ENCODE measurements at places on chromosomes 7 and 10. TPM values are rescaled to one million over a fixed set of nuclear protein-coding genes. Genes with fewer than 3 reads are reported as not detected.

The C10orf67 gene
- total RNA-seq: not detected

The BTBD16 gene
- total RNA-seq: not detected

The PRF1 gene
- 4.1 TPM for total RNA-seq

The CHRM2 gene
- 0.39 TPM for total RNA-seq

GRCh38 chr7:93843260-93843659 is 47.3 kb downstream of the TFPI2 start:
- DNase-seq: no peak

- no peak for DNase-seq
Measured at GRCh38 chr7:32117837-32118236, 47.6 kb upstream of the PDE1C start.

DNA sequence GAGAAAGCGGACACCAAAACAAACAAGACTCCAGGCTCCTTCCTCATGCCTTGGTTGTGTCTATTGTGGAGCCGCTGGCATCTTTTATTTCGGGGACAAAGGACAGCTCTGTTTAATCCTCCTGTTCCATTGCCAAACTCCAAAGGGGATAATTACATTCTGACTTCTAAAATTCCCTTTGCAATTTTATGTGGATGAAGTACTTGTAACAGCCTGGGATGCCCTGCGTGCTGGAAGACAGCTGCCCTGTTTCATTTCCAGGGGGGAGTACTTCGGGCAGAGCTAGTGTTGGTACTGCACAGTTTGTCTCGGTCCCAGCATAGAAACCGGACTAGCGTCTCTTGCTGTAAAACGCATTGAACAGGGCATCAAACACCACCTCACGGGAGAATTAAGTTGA is 90.9 kb downstream of the BAMBI start:
- DNase-seq: no peak

DNA sequence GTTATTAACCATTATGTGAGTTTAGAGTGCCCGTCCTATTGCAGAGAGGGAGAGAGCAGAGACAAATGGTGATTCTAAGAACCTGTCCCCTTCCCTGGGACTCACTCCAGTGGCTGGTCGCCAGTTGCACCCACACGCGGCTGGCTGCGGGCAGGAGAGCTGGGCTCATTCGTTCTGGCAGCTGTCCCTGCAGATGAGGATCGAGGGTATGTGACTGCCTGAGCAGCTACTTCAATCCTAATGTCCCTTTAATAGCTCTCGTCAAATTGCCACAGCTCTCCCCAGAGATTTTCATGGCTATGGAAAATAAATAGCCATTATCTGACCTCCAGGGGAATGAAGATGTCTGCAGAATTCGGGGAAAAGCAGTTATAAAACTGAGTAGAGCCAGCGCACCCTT is 41.6 kb downstream of the RBM28 start:
- DNase-seq: no peak

DNA sequence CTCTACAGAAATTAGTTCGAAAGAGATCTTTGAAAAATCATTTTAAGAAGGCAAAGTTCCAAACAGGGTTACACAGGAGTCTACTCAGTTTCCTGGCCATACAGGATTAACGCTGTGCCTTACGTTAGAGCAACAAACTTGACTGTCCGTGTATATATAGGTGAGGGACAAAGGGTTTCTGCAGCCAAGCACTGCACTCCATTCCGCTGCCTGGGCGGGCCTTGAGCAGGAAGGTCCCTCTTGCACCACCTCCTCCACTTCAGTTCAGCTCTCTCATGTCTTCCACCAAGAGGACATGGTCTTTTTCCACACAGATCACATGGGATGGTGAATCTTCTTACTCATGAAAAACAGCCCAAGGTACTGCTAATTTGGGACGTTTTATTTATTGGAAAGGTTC is 43.2 kb downstream of the MCMBP start:
- DNase-seq: no peak
